Foreskin melanocyte (primary cell): ENCODE measurements at places on chromosomes 1 and 21.
A peak's percentile ranks its signal among the peaks of the same experiment; 100 is the strongest.

DNA sequence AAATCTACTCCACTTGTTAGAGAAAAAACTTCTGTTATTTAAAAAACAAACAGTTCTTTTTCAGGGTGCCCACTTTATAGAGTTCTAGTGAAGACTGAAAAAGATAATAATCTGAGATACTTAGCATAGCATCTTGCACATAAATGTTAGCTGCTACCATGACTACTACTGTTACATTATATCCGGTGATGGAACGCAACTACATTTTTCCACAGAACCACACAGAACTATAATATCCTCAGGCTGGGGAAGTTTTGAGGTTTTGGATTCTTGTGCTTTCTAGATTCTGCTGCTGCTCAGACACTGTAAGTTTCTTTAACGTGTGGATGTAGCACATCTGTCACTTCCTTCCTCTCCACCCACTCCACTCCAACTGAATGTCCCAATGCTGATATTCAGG lies 110.3 kb downstream of the PTPN14 start:
- peak; percentile 95 for DNase-seq

GRCh38 chr21:29209696-29210095 lies 79.3 kb downstream of the MAP3K7CL start:
- no peak for DNase-seq

GRCh38 chr1:228291906-228292608 lies 84.2 kb downstream of the OBSCN start:
- DNase-seq, result no peak

- DNase-seq, result no peak
Observed at GRCh38 chr1:21955058-21955457, 17.9 kb upstream of the HSPG2 start.

- DNase-seq, result no peak
Observed at GRCh38 chr1:28910379-28911115, 3.8 kb upstream of the EPB41 start.

- no peak for DNase-seq
Observed at GRCh38 chr21:17798796-17799195, 20.4 kb downstream of the C21orf91 start.

DNA sequence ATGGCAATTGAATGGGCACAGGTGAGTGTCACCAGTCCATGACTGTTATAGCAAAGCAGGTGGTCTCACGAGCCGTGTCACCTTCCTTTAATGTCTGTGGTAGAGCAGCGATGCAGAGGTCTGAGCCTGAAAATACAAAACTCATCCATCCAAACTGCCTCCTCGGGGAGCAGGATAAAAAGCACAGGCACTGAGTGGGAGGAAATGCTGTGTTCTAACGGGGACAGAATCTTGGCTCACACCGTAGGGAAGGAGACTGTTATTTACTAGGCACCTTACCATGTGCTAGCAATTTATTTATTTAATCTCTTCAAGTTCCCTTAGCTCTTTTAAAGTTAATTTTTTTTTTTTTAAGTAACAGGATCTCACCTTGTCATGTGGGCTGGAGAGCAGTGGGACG lies 1.2 kb downstream of the ASCL5 start:
- no peak for DNase-seq

- DNase-seq, result no peak
Observed at GRCh38 chr21:46205166-46205565, 20.9 kb upstream of the SPATC1L start.

GRCh38 chr1:40140211-40140973 lies 20.8 kb upstream of the RLF start:
- peak; percentile 15 for DNase-seq

- DNase-seq, result peak; percentile 51
Observed at GRCh38 chr1:197399755-197400521, 131.9 kb downstream of the CRB1 start.

DNA sequence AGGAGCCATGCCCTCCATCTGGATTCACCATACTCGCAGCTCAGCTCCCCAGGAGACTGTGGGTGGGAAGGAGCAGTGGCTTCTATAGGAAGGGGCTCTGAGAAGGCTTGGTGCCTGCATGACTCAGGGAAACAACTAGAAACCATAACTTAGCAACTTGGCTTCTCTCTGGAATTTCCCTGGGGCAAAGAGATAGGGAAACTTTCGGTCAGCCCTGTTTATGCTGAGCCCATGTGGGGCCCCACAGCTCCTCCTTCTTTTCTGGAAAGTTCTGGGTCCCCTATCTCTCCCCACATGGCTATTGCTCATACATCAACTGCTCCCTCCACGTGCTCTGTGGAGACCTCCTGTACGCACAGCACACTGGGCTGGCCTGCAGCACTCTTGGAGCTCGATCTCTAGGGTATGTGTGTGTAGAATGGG lies 39.3 kb downstream of the PLEKHA6 start:
- DNase-seq, result peak; percentile 67

GRCh38 chr1:217059401-217059800 lies 336.2 kb upstream of the ESRRG start:
- DNase-seq, result no peak

DNA sequence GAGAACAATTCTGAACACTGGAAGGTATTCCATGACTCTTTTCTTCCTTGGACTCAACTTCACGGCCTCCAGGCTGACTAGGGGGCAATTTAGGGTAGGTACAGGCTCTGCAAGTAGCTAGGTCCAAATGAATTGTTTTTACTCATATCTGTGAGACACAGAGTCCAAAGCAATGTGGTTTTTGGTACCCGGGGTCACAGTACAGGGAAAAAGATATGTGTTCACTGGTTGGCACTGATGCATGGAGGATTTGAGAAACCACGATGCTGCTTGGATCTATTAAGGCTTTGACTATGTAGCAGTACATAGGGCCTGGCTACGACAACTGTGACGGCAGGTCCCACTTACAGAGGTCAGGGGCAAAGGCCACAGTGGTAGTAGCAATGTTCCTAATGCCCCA lies 200.6 kb downstream of the DUSP10 start:
- no peak for DNase-seq

DNA sequence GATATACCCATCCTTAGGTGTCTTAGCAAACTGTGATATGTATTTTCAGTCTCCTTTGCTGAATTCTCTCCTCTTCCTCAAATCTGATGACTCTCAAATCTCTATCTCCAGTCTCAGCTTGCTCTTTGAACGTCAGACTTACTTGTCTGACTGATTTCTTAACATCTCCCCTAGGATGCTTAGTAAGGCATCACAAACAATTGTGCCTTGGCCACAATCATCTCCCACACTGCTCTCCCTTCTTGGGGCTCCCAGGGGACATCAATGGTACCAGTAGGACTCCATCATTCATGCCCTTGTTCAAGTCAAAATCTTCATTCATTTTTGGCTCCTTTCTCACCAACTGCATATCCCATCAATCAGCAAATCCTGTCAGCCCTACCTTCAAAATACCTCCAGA lies 42.0 kb downstream of the GNG12 start:
- no peak for DNase-seq

GRCh38 chr1:1758059-1758621 lies 20.1 kb downstream of the NADK start:
- no peak for DNase-seq

DNA sequence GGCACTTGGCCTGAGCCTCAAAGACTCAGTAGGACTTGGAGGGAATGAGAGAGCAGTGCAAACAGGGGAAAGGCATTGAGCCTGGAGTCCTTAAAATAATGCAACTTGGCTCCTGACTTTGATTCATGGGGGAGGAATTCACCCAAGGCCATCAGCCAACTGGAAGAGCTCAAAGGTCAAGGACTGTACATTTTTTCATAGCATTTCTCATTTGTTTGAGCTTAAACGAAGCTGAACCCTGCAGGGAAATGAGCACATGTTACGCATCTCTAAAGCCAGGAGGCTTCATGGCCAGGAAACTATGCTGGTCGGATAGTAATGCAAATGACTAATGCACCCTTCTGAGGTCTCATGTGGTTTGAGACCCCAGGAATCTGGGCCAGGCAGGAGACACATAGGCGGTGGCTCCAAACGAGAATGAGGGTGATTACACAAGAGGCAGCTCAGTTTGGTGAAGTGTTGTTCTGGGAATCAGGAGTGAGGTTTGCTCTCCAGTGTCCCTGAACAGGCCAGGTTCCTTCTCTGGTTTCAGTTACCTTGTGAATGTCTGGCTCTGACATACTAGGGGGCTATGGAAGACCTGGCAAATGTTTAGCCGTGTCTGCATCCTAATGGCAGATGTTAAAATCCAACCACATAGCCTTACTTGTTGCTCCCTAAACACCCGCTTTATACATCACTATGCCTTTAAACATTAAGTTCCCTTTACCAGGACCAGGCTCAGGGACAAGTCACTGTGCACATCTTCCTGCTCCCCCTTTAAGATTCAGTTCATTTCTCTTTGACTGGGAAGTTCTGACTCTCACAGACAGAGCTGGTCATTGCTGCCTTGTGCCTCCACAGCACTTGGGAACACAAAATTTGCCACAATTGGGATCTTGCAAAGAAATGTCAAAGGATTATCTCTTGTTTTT lies 503.9 kb upstream of the USP24 start:
- DNase-seq, result peak; percentile 82
